ENCODE measurements at places on chromosomes 2 and 18.

DNA sequence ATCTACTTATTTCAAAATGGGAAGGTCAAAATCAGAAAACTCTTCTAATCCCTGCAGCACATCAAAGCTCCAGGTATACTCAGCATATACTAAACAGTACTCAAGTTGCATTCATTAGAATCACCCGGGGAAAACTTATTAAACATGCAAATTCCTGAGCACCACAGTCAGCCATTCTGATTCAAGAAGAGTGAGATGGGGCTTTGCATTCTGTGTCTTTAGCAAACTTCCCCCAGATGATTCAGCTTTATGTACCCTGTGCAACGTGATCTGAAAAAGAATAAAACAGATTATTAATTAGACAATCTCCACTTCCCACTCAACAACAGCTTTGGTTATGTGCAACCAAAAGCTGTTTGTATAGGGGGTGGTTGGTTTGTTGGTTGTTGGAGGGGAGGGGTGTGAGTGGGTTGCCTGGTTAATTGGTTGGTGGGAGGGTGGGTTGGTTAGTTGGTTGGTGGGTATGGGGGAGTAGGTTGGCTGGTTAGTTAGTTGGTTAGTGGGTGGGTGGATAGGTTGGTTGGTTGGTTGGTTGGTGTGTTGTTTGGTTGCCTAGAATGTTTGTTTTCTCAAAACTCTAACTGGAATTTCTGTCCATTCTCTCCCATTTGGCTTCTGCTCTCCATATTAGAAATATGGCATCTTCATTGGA, 112.5 kb upstream of the AGAP1 start:
- no peaks in the 10 kb centered on the region for H3K27me3 ChIP-seq
- no peak overlapping the region for H3K27ac ChIP-seq
- H3K4me3 ChIP-seq: no peak overlapping the region
- no peaks in the 10 kb centered on the region for H3K36me3 ChIP-seq
- DNase-seq: no peak

GRCh38 chr2:172096626-172097547, 5.8 kb downstream of the DLX2 start:
- peaks cover 68% of the 10 kb centered on the region for H3K4me1 ChIP-seq
- peaks cover 100% of the 10 kb centered on the region for H3K27me3 ChIP-seq
- no peak for DNase-seq
- no peak overlapping the region for H3K27ac ChIP-seq
- H3K36me3 ChIP-seq: no peaks in the 10 kb centered on the region

DNA sequence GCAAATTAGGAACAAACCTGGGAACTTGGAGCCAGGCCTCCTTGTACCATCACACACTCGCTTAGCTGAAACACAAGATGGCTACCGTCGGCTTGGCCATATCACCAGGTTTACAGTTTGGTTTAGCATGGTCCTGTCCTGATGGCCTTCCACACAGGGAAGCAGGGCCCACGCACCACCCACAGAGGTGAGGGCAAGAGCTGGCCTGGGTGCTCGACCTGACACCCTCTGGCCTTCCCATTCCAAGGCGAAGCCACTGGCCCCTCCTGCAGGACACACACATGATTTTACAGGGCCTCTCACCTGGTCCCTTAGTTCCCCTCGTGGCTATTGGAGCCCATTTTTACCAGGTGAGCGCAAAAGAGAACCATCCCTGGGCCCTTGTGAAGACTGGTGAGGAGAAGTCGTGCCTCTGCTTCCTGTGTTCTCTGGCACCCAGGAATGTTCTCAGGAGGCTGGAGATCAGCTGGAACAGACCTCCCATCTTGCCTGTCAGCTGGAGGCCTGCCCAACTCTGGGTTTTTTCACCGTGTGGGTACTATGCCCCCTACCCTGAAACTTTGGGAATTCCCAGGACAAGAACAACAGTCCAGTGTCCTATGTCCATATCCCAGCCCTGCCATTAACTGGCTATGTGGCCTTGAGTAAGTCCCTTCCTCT, 53.0 kb upstream of the FOSL2 start:
- no peaks in the 10 kb centered on the region for H3K36me3 ChIP-seq
- H3K4me3 ChIP-seq: no peak overlapping the region
- no peak for DNase-seq
- H3K4me1 ChIP-seq: peaks cover 25% of the 10 kb centered on the region
- no peaks in the 10 kb centered on the region for H3K27me3 ChIP-seq

DNA sequence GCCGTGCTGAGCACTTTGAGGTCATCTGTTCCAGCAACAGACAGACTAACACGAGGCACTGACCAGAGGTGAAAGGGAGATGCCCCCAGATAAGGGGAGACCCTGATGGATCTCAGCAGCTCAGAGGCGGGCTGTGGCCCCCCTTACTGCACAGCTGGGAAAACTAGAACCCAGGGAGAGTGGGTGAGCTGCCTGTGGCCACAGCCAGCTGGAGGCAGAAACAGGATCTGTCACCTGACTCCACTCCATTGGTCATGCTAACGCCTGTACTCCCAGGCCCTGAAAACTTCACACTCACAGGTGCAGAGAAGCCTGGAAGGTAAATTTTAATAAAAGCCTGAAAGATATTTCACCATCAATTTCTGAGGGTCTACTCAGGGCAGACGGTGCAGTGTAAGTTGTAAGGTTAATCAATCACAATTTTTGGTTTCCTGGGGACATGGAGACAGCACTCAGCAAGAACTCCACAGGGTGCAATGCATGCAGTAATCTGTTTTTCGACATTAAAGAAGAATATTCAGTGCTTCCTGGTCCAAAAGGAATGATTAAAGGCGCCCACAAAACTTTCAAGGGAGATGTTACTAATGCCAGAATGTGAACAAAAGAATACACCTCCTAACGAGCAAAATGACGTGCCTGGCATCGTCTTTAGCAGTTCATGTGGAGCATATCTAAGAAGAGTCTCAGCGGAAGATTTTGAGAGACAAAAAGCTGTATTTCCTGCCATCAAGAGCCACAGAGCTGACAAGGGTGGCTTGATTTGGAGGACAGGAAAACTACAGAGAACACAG, 173.4 kb downstream of the EIPR1 start:
- no peaks in the 10 kb centered on the region for H3K27me3 ChIP-seq
- no peak for DNase-seq
- H3K27ac ChIP-seq: no peak overlapping the region
- H3K4me1 ChIP-seq: no peaks in the 10 kb centered on the region
- peaks cover 4% of the 10 kb centered on the region for H3K36me3 ChIP-seq

GRCh38 chr2:21452263-21452662, 328.5 kb downstream of the TDRD15 start:
- H3K4me1 ChIP-seq: no peaks in the 10 kb centered on the region
- no peak overlapping the region for H3K27ac ChIP-seq
- H3K4me3 ChIP-seq: no peak overlapping the region
- H3K36me3 ChIP-seq: no peaks in the 10 kb centered on the region
- DNase-seq: no peak

- H3K36me3 ChIP-seq: no peaks in the 10 kb centered on the region
- H3K4me1 ChIP-seq: no peaks in the 10 kb centered on the region
- peaks cover 5% of the 10 kb centered on the region for H3K27me3 ChIP-seq
- no peak overlapping the region for H3K4me3 ChIP-seq
Observed at GRCh38 chr2:133862400-133862977, 294.2 kb upstream of the NCKAP5 start.

DNA sequence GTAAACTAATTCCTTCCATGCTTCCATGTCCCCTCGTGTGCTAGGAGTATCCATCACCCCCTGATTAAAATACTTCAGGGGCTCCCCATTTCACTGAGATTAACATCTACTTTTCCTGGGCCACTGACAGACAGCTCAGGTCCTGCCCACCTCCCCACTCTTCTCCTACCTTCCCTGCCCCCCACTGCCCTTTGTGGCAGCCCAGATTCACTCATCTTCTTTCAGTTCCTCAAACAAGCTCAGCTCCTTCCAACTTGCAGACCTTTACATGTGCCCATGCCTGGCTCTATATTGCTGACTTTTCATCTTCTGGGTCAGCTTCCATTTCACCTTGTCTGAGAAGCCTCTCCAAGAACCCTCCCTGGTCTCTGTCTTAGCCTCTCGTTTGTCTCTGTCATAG, 12.0 kb downstream of the RUFY4 start:
- no peak overlapping the region for H3K4me3 ChIP-seq
- no peaks in the 10 kb centered on the region for H3K4me1 ChIP-seq
- H3K27ac ChIP-seq: no peak overlapping the region
- H3K27me3 ChIP-seq: no peaks in the 10 kb centered on the region
- DNase-seq: no peak

- H3K36me3 ChIP-seq: no peaks in the 10 kb centered on the region
- H3K4me1 ChIP-seq: no peaks in the 10 kb centered on the region
- H3K27me3 ChIP-seq: no peaks in the 10 kb centered on the region
Observed at GRCh38 chr2:203352604-203353255, 24.5 kb downstream of the ABI2 start.

DNA sequence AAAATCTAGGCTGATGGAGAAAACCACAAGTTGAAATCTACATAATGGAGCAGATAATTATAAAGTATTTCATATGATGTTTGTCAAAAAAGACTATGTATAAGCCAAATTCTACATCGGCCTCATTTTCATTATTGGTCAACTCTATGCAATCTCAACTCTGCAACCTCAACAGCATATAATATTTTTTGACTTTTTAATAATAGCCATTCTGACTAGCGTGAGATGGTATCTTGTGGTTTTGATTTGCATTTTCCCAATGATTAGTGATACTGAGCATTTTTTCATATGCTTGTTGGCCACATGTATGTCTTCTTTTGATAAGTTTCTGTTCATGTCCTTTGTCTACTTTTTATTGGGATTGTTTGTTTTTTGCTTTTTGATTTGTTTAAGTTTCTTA, 496.1 kb upstream of the SLC39A10 start:
- no peaks in the 10 kb centered on the region for H3K27me3 ChIP-seq
- H3K4me3 ChIP-seq: no peak overlapping the region
- no peak overlapping the region for H3K27ac ChIP-seq
- H3K36me3 ChIP-seq: no peaks in the 10 kb centered on the region

- no peaks in the 10 kb centered on the region for H3K4me1 ChIP-seq
- H3K4me3 ChIP-seq: no peak overlapping the region
Observed at GRCh38 chr2:150783015-150783414, 295.5 kb upstream of the RND3 start.

DNA sequence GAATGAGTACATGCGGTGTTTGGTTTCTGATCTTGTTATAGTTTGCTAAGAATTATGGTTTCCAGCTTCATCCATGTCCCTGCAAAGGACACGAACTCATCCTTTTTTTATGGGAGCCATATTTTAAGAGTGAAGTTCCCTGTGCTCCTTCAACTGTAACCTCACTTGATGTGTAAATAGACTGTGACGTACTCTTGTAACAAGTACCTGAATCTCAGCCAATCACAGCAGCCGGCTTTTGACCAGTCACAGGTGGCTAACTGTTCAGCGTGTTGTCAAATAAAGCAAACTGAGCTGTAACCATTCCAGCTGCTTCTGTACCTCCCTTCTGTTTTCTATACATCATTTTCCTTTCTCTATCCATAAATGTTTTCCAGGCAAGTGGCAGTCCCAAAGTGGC, 774.3 kb upstream of the HS6ST1 start:
- H3K4me1 ChIP-seq: no peaks in the 10 kb centered on the region
- H3K27me3 ChIP-seq: no peaks in the 10 kb centered on the region
- H3K4me3 ChIP-seq: no peak overlapping the region
- DNase-seq: no peak
- no peaks in the 10 kb centered on the region for H3K36me3 ChIP-seq

- H3K36me3 ChIP-seq: peaks cover 76% of the 10 kb centered on the region
- no peak overlapping the region for H3K27ac ChIP-seq
- H3K27me3 ChIP-seq: no peaks in the 10 kb centered on the region
Observed at GRCh38 chr2:216418981-216419380, 6.7 kb downstream of the SMARCAL1 start.

DNA sequence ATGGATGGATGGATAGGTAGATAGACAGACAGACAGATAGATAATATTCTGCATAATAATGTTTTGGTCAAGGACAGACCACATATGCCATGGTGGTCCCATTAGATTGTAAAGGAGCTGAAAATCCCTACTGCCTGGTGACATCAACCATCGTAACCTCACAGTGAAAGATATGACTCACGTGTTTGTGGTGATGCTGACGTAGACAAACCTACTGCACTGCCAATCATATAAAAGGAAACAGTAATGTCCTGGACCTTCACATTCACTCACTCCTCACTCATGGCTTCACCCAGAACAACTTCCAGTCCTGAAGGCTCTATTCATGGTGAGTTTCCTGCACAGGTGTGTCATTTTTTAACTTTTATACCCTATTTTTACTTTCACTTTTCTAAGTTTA, 202.9 kb upstream of the TPO start:
- H3K36me3 ChIP-seq: no peaks in the 10 kb centered on the region
- H3K27ac ChIP-seq: no peak overlapping the region
- no peak for DNase-seq
- no peak overlapping the region for H3K4me3 ChIP-seq

GRCh38 chr2:134773759-134774742, 55.3 kb upstream of the TMEM163 start:
- no peaks in the 10 kb centered on the region for H3K36me3 ChIP-seq
- no peaks in the 10 kb centered on the region for H3K4me1 ChIP-seq
- no peaks in the 10 kb centered on the region for H3K27me3 ChIP-seq
- H3K27ac ChIP-seq: no peak overlapping the region

GRCh38 chr2:33168425-33168824, 221.7 kb downstream of the LTBP1 start:
- H3K36me3 ChIP-seq: no peaks in the 10 kb centered on the region
- no peak overlapping the region for H3K4me3 ChIP-seq
- H3K27ac ChIP-seq: no peak overlapping the region
- H3K4me1 ChIP-seq: no peaks in the 10 kb centered on the region
- DNase-seq: no peak
- H3K27me3 ChIP-seq: no peaks in the 10 kb centered on the region

- H3K27ac ChIP-seq: peak within 1 kb of the TSS; percentile 72
- H3K36me3 ChIP-seq: no peaks in the 10 kb centered on the region
- H3K4me3 ChIP-seq: peak within 1 kb of the TSS; percentile 82
Observed at GRCh38 chr2:24049485-24050021, at the start of gene FKBP1B. Gene FKBP1B (plus strand): TSS chr2:24049741. CDS start chr2:24049850, 109 bp downstream.

DNA sequence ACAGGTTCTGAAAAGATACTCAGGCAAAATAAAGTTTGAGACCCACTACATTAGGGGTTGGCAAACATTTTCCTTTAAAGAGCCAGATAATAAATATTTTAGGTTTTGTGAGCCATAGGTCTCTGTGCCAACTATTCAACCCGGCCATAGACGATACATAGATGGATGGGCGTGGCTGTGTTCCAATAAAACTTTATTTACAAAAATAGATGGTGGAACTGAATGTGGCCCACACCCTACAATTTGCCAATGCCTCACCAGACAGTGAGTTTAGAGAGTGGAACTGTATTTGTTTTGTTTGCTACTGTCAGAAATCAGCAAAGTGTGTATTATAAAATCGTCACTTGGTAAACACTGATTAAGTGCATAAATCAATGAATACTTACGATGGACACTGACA, 78.0 kb downstream of the ACKR3 start:
- no peaks in the 10 kb centered on the region for H3K27me3 ChIP-seq
- DNase-seq: no peak
- no peak overlapping the region for H3K4me3 ChIP-seq
- H3K36me3 ChIP-seq: no peaks in the 10 kb centered on the region

GRCh38 chr2:197713271-197713670, 8.1 kb downstream of the MARS2 start:
- H3K27me3 ChIP-seq: no peaks in the 10 kb centered on the region
- no peak for DNase-seq
- no peak overlapping the region for H3K4me3 ChIP-seq
- H3K4me1 ChIP-seq: peaks cover 8% of the 10 kb centered on the region

Measured in lower lobe of right lung (tissue), 2 donors.